ENCODE measurements at places on chromosomes 3 and 15.

GRCh38 chr15:99440029-99440428 is 125.8 kb upstream of the MEF2A start:
- no peak for DNase-seq
- no peaks in the 10 kb centered on the region for H3K36me3 ChIP-seq
- peaks cover 22% of the 10 kb centered on the region for H3K4me1 ChIP-seq

DNA sequence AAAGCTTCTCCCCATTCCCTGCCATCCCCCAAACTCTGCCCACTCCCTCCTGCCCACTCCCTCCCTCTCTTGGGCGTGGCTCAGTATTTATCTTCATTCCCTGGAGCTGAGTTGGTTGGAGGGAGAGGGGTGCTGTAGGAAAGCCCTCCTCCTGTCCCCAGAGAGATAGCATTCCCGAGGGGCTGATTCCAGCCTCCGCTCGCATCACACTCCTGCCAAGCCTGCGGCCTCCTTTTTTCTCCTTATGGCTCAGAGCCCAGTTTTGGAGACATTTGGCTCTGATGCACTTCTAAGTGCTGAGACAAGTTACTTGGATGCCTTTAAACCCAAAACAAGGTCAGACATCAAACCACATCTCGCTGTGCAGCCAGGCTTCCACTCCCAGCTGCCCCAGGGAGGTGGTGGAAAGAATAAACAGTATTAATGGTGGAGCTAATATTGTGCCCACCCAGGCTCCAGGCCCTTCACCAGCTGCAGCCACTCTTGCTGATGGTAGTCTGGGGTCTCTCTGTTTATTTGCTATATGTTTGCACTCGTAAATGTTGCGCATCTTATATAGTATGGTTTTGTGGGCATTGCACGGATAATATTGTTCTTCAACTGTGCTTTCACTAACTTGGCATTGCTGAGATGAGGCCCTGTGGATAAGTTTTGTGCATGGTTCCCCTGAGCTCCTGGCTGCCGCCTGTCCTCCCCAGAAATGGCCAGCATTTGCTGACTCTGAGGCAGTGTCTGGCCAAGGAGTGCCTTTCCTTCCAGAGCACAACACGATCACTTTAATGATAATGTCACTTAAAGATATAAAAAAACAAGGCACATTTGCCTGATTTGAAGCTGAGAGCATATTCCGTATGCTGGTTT is 157.2 kb downstream of the LRRC28 start:
- H3K27me3 ChIP-seq, result no peaks in the 10 kb centered on the region
- peaks cover 15% of the 10 kb centered on the region for H3K4me1 ChIP-seq
- H3K4me3 ChIP-seq, result peak overlapping the region; percentile 41
- H3K36me3 ChIP-seq, result no peaks in the 10 kb centered on the region

- H3K4me1 ChIP-seq, result no peaks in the 10 kb centered on the region
- H3K4me3 ChIP-seq, result no peak overlapping the region
- H3K36me3 ChIP-seq, result no peaks in the 10 kb centered on the region
- DNase-seq, result no peak
- H3K27ac ChIP-seq, result no peak overlapping the region
Observed at GRCh38 chr15:98221144-98221543, 260.6 kb downstream of the ARRDC4 start.

GRCh38 chr3:122913539-122914100 is 113.9 kb downstream of the SEMA5B start:
- no peaks in the 10 kb centered on the region for H3K4me1 ChIP-seq
- no peak overlapping the region for H3K4me3 ChIP-seq
- H3K27me3 ChIP-seq, result peaks cover 23% of the 10 kb centered on the region
- peak; percentile 59 for DNase-seq

GRCh38 chr3:138732456-138732855 is 102.3 kb downstream of the PIK3CB start:
- no peaks in the 10 kb centered on the region for H3K27me3 ChIP-seq
- no peak for DNase-seq
- H3K27ac ChIP-seq, result no peak overlapping the region
- H3K36me3 ChIP-seq, result peaks cover 3% of the 10 kb centered on the region
- no peak overlapping the region for H3K4me3 ChIP-seq
- H3K4me1 ChIP-seq, result peaks cover under 1% of the 10 kb centered on the region

DNA sequence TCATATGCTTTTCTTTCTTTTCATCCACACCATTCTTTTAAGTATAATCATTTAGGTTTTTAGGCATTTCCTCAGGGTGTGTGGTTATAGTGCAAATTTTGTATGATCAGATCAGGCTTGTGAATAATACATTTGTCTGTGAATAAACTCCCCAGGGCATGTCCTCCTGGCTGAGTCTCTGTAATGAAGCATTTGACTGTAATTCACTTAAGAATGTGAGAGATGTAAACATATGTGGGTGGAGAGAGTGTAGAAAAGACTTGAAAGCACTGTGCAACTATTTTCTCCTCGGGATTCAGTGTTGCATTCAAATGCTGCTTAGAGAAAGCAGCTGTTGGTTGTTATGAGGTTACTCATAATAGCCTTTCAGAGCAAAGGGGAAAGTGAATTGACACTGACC is 996.5 kb downstream of the TUSC7 start:
- H3K4me1 ChIP-seq, result peaks cover 16% of the 10 kb centered on the region
- no peaks in the 10 kb centered on the region for H3K36me3 ChIP-seq
- DNase-seq, result peak; percentile 84
- H3K27ac ChIP-seq, result peak overlapping the region; percentile 63
- H3K4me3 ChIP-seq, result no peak overlapping the region

All from osteoblast (primary cell).